Lower lobe of right lung (tissue), 2 donors: ENCODE measurements at places on chromosomes 12 and 14. TPM values are rescaled to one million over a fixed set of nuclear protein-coding genes. Genes with fewer than 3 reads are reported as not detected.

The CMKLR1 gene
- 25.6 TPM for total RNA-seq

The MMP19 gene
- total RNA-seq, result 35.2 TPM

The FGF6 gene
- not detected for total RNA-seq

The SLC41A2 gene
- total RNA-seq, result 24.8 TPM

The ART4 gene
- 3.7 TPM for total RNA-seq

GRCh38 chr12:65293735-65294134, 15.3 kb downstream of the MSRB3 start:
- DNase-seq, result no peak

DNA sequence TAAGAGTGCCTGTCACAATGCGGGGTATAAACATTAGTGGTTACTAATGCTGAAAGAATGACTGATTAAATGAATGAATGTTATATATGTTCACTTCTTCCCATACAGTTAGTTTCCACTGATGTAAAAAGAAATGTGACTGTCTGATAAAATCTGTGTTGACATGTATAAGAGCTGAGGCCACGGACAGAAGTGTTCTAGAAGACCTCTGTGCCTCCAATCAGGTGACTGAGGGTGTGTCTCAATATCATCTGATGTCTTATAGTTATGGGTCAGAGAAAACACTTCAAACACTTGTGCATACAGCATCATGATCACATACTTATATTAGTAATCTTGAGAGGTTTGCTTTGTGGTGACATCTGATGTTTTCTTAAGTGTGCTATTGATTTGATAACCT, 183.4 kb downstream of the TTC7B start:
- DNase-seq, result no peak

GRCh38 chr14:39452680-39453079, 20.4 kb upstream of the FBXO33 start:
- DNase-seq, result no peak

GRCh38 chr12:108713471-108713870, 17.8 kb downstream of the CORO1C start:
- no peak for DNase-seq

DNA sequence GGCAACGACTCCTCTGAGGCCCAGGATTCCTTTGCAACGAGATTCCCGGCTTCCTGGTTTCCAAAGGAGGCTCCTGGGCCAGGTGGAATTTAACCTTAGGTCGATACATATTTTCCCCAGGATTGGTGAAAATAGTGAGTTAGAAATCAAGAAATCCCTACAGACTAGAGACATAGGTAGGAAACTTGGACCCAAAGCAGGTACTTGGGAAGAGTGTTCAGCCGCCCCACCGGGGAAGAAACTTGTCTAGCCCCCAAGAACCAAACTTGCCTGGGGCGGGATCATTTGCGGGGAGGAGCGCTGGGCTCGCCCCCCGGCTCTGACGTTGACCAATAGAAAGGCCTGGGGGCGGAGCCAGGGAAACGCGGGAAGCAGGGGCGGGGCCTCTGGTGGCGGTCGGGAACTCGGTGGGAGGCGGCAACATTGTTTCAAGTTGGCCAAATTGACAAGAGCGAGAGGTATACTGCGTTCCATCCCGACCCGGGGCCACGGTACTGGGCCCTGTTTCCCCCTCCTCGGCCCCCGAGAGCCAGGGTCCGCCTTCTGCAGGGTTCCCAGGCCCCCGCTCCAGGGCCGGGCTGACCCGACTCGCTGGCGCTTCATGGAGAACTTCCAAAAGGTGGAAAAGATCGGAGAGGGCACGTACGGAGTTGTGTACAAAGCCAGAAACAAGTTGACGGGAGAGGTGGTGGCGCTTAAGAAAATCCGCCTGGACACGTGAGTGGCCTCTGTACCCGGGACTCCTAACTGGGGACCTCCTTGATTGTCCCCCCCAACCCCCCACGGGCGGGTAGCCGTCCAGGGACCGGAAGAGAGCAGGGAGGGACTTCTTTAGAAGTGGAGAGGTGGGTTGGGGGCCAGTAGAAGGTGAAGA, at the start of gene CDK2:
Gene CDK2 (plus strand): TSS at position 423 of the 874 bp plus-strand sequence. CDS start 179 bp downstream, at position 602.
- peak; percentile 92 for DNase-seq

DNA sequence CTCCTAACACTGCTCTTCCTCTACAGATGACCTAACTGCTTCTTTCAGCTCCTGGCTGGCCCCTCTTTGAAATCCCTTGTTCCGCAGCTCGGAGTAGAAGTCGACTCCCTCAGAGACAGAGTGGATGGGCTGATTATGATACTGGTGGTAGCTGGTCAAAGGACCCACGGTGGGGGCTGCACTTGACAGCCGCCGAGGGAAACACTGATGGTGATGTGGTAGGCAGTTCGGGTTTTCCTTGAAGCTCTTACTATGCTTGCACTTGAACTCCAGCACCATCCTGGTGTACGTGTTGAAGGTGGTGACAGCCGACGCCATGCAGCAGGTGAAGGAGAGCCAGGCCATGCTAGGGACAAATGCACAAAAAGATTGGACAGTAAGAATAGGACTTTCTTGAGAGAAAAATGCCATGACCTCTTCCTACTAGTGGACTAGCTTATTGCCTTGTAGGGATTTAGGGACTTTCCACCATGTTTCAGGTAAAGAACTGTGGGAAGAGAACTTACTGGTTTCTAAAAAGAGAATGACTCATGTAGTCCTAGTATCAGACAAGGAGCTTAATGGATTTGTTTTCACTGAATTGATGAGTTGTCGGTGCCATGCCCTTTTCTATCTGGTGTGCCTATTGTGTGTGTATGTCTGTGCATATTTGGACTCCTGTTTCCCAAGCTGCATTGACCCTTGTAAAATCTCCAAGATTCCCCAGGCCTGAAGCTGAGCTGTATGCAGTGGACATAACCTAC, 18.4 kb downstream of the GSG1 start:
- no peak for DNase-seq

GRCh38 chr14:65062096-65063075, 39.9 kb downstream of the MAX start:
- DNase-seq, result no peak

- no peak for DNase-seq
Observed at GRCh38 chr12:20885552-20885951, 75.0 kb downstream of the SLCO1B3 start.

- no peak for DNase-seq
Observed at GRCh38 chr14:68286667-68287066, 467.1 kb downstream of the RAD51B start.

DNA sequence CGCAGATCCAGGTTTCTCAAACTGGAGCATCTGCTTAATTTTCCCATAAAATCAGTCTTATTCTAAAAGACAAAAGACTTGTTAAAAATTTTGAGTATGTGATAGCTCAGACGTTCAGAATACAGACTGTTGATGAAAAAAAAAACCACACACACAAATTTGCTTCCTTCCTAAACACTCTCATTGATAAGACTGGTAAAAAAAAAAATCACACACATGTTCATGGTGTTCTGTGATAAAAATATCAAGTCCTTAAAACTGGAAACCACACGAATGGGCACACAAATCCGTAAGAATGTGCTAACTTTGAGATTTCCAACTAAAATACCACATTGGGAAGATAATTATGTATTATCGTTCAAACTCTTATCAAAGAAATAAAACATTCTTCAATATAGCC, 6.7 kb upstream of the ARID4A start:
- DNase-seq, result no peak

- DNase-seq, result no peak
Observed at GRCh38 chr12:51970904-51971646, 19.6 kb downstream of the ACVR1B start.
